Naive thymus-derived CD4-positive, alpha-beta T cell (primary cell): ENCODE measurements at places on chromosomes 5 and 9. TPM values are rescaled to one million over a fixed set of nuclear protein-coding genes. Genes with fewer than 3 reads are reported as not detected.

MAP3K1 gene
- total RNA-seq: 60.8 and 61.8 TPM in 2 replicates

GRCh38 chr5:97182571-97183099, 412 bp downstream of the RIOK2 start:
- no peak for DNase-seq

- DNase-seq: no peak
Observed at GRCh38 chr5:2710910-2711309, 40.6 kb downstream of the IRX2 start.

- no peak for DNase-seq
Observed at GRCh38 chr9:133873461-133873891, 118.6 kb downstream of the VAV2 start.

DNA sequence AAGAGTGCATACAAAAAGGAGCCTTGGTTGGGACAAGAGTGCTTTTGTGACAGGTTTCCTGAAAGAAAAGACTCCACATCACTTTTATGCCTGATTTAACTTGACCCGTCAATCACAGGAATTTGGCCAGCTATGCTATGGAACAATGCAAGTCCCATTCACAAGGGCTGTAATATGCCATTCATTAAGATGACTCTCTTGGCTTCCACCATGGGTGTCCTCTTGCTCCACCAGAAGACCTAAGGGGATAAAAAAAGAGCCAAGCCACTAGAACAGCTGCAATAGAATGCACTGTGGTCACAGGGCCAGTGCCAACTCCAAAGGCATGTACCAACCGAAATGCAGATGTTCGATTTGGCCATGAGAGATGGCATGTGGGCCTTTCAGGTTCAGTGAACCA, 480.1 kb upstream of the MPDZ start:
- no peak for DNase-seq

GRCh38 chr9:16033921-16034691, 481.3 kb downstream of the CCDC171 start:
- no peak for DNase-seq

- no peak for DNase-seq
Observed at GRCh38 chr9:113621980-113622379, 158.5 kb downstream of the RGS3 start.
